ENCODE measurements at places on chromosomes 3 and 15. TPM values are rescaled to one million over a fixed set of nuclear protein-coding genes. Genes with fewer than 3 reads are reported as not detected.

The HEXA gene
- 54.6 TPM for total RNA-seq

The MCF2L2 gene
- 0.89 TPM for total RNA-seq

The CLDND1 gene
- total RNA-seq = 93.3 TPM

The MYLK gene
- 57.6 TPM for total RNA-seq

The DAZL gene
- total RNA-seq = not detected

The NLGN1 gene
- 9.5 TPM for total RNA-seq

The PPP1R14D gene
- total RNA-seq = not detected

The UPK1B gene
- total RNA-seq = 0.59 TPM

The GOLGA8N gene
- total RNA-seq = 14.3 TPM

The WNT7A gene
- total RNA-seq = 0.59 TPM

The C3orf70 gene
- total RNA-seq = 6.5 TPM

The RFTN1 gene
- 25.3 TPM for total RNA-seq

The MRPS25 gene
- 19.0 TPM for total RNA-seq

The C15orf62 gene
- 3.3 TPM for total RNA-seq

The PRR23C gene
- not detected for total RNA-seq

The UROC1 gene
- total RNA-seq = not detected

The RTP3 gene
- total RNA-seq = not detected

The LRRIQ4 gene
- not detected for total RNA-seq
